ENCODE measurements at places on chromosomes 11 and 22. TPM values are rescaled to one million over a fixed set of nuclear protein-coding genes. Genes with fewer than 3 reads are reported as not detected.

DNA sequence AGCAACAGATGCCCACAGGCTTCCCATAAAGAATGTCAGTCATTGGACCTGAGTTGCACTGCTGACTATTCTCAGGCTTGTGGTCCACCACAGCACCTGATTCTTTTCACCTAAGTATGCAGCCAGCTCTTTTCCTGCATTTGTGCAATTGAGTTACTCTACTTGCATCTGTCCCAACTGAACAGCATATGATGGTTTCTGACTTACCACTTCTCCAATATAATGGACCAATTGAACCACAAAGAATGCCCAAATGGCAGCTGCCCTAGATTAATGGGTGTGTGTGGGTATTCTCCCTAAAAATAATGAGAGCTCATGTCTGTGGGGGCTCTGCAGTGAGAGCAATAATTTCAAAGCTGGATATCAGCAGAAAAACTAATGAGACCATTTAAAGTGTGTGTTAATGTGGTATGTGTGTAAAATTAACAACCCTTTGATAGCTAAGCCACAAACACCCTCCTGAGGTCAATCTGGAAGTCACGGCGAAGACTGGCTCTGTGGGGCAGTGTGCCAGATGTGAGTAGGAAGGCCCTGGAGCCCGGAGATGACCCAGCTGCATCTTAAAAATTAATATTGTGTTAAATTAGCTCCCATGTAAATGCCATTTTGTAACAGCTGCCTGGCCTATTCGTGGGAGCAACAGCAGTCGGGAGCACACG lies 43.8 kb downstream of the SC5D start:
- no peak for DNase-seq

DNA sequence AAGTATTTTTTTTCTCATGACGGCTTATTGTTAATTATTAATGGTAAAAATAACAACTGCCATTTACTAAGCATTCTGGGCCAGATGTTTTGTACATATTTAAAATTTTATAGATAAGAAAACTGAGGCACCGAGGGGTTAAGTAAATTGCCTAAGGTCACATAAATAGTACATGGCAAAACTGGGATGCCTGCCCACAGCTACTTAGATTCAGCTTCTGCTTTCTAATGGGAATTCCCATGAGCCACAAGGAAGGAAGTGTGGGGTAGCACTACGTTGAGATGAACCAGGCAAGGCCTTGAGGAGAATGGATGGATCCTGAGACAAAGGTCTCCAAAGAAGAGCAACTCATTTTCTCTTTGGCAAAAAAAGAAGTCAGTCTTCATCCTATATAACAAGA lies 11.9 kb upstream of the PHF21A start:
- no peak for DNase-seq

DNA sequence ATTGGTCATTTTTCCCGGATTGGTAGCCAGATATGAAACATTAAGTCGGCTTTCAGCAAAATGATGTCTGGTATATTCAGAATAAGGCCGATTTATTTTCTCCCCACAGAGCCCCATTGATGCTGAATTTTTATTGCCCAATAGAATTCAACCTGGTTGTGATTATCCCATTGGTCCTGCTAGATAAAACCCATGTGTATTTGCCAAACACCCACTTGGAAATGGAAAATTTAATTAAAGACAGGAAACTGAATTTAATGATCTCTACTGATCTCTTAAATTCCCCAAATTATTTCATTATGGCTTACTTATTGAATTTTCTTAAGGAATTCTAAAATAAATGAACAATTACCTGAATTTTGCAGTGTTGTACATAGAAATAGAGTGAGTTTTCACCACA lies 609.8 kb downstream of the NTM start:
- DNase-seq = no peak

DNA sequence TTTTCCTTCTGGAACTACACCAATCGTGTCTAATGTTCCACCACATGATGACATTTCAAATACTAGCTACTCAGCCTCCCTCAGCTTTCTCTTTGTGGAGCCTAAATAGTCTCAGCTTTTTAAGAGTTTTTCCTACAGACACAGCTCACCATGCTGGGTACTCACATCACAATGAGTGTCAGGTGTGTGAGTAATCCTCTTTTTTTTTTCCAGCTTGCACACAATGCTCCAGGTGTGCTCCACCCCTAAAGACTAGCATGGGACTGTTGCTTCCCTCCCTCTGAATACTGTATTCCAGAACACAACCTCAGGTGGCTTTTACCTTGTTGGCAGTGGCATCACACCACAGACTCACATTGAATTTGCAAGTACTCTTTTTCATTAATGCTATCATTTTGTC lies 11.7 kb downstream of the BTG4 start:
- no peak for DNase-seq

DNA sequence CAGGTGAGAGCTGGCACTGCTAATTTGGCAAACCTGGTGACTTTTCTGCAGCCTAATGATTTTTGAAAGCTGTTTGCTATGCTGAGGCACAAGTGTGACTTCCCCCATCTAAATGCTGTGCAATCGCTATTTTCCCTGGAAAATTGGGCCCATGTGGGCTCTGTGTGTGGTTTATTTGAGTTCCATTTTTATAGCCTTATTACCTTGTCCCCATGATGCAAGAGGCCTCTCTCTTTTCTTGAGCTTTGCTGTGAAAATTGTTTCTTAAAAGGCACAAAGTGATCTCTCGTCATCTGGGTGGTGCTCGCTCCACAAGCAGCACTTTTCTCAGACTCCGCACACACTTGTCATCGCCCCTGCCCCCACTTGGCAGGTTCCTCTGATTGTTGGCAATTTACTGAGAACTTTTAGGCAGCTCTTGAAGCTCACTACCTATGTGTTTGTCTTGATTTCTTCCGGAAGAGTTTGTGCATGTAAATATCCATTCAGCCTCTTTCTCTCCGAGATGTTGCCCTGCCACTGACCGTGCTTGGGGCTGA lies 24.9 kb downstream of the BMAL1 start:
- no peak for DNase-seq

DNA sequence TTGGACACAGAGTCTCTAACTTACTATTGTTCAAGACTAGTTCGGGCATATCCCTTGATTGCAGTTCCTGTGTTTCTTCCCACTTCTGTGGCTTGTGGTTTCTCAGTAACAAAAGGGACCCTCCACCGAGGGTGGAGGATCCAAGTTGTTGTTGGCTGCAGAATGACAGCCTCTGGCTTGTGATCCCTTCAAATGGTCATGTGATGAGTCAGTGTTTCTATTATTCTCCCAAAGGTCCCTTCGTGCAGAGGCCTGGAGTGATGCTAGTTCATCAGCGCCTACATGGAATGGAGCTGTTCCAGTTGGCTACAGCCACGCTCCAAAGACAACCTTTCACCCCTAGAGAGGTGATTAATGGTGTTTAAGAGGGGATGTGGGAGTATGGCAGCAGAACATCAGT lies 2.6 kb upstream of the VWCE start:
- DNase-seq = no peak

Gene NFAM1
- 0.18 TPM for total RNA-seq

Gene SCGB1A1
- not detected for total RNA-seq

Gene HBG1
- not detected for total RNA-seq

Gene SULT4A1
- total RNA-seq = not detected

Gene SAA2
- total RNA-seq = 0.35 TPM

Gene CHST1
- total RNA-seq = not detected

Gene OR8D4
- total RNA-seq = not detected

Gene APOBEC3A
- not detected for total RNA-seq

Gene LDHAL6A
- not detected for total RNA-seq

All from activated B cell treated with CpG ODN at 0.5 μM for 24 hours (primary cell).